ENCODE measurements at places on chromosomes 7 and 10.

- peak; percentile 5 for DNase-seq
These were observed 62.7 kb downstream of the WAC start for GRCh38 chr10:28595613-28596012.

DNA sequence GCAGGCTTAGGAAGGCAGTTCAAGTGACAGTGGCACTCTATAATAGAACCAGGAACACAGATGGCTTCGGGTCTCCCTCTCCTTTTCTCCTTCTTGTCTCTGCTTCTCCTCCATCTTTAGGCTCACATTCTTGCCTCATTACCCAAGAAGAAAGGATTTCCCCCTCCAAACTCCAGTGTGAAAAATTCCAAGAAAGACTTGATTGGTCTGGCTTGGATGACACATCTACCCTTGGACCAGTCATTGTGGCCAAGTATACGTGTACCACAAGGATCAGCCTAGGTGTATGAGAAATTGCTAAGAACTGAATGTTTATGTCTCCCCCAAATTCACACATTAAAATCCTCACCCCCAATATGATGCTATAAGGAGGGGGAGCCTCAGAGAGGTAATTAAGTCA is 53.9 kb downstream of the PRTFDC1 start:
- no peak for DNase-seq

GRCh38 chr7:51617686-51618085 is 301.1 kb upstream of the COBL start:
- no peak for DNase-seq

- no peak for DNase-seq
These were observed 132.7 kb downstream of the SH3PXD2A start for GRCh38 chr10:103722632-103723031.

DNA sequence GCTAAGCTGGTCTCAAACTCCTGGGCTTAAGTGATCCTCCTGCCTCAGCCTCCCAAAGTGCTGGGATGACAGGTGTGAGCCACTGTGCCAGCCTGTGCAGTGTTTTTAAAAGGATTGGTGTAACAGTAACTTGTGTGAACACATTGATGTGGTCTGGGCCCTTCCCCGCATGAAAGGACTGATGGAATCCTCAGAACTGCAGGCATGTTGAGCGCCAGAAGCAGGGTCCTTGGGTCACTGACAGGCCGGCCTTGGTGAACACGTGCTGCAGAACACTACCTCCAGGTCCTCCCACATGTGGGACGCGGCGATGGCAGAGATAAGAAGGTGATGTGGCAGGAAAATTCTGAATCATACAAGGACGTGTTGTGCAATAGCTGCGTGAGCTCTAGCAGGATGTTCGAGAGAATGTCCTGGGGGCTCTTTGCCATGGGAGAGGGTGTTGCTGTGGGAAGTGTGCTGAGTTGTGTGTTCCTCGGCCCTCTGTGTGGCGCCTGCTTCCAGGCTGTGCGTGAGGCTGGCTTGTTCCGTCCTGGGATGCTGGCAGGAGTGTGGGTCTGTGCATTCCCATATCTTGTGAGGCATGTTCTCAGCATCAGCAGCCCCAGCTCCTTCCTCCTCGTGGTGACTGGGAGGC is 68.2 kb downstream of the DNAJB6 start:
- DNase-seq = peak; percentile 58

GRCh38 chr7:106911959-106912358 is 46.9 kb downstream of the PIK3CG start:
- no peak for DNase-seq

DNA sequence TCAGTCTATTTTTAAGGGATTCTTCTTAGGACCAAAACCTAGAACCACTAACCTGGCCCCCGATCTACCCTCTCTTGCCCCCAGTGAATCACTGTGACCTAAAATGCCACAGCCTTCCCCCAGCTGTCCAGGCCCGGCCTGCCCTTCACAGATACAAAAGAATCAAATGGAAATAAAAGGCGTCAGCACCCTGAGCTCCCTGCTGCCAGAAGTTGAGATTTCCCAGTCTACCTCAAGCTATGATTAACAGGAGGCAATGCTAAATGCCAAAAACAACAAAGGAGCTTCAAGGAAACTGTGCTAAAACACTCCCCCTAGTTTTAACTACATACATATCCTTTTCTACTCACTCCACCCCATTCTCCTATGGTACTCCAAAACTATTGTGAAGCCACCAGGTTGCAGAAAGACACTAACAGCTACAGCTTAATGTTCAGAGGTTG is 67.8 kb downstream of the GSAP start:
- no peak for DNase-seq

GRCh38 chr10:121339114-121339513 is 259.1 kb downstream of the FGFR2 start:
- no peak for DNase-seq

DNA sequence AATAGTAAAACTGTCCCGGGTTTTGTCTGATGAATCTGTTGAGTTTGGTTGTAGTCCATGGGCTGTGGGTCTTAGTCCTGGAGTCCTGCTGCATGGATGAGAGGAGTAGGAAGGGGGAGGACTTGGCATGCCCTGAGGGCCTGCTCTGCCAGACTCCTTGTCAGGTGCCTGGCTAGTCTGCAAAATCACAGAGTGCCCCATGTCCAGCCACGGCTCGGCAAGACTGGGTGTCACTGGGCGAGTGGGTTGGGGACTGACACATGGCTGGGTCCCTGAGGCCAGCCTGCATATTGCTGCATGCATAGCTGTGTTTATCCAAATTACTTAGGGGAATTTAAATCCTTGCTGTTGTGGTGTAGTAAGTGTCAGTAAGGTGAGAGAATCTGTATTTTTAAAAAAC is 9.7 kb downstream of the MINDY4 start:
- no peak for DNase-seq

DNA sequence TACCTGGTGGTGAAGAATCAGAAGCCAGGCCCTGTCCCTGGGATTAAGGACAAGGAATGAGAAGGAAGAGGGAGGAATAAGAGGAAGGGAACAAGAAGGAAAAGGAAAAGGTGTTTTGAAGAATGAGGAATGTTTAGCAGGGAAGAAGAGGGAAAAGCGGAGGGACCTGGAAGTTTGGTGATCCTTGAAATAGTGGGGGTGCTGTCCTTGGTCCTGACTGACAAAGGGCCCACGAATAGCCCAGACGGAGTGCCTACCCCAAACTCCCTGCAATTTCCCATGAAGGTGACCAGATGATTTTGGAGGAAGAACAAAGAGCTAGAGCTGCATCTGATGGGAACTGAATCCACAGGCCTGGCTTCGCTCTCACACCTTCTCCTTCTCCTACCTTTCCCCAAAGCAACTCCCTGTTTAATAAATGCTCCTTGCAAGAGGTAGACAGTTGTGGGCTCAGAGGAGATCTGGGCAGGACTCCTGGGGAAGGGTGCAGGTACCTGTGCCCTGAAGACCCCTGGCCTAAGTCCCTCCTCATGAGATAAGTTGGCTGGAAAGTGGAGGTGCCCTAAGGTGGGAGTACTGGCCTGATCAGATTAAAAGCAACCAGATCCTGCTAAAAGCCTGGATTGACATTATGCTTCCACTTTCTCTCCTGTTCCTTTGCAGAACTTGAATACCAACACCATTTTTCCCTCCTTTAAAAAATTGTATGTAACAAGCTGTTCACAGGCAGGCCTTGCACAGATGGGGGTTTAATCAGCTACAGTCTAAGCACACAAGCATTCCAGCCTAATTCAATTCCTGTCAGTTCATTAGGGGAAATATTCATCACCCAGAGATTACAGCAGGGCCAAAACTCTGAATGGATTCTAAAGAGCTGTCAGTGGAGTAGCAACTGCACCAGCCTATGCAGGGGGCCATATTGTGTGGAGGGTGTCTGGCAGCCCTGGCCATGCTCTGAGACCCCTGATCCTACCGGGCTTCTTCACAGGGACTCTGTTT is 19.4 kb downstream of the KAZALD1 start:
- DNase-seq = no peak

DNA sequence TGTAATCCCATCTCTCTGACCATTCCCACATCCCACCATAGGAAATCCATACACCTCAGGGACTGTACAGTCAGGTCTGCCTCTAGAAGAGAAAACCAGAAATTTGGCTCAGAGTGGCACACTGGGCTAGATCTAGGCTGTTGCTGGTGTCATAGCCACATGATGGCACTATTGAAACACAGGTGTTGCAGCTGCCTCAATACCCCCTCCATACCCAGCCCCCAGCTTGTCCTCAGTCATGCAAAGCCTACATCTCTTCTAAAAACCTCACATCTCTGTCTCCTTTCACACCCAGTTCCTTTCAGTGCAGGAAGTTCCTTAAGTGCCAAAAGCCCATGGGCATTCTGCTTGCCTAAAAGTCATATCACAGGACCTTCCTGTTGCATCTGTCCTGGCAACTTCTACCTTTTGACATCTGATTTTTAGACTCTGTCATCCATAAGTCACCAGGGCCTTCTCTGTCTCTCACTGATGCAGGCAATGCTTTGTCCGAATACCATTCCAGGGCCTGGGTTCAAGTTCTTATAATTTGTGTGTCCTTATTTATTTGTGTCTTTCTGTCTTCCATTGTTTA is 27.0 kb upstream of the HIBADH start:
- no peak for DNase-seq

GRCh38 chr10:128070721-128071416 is 55.4 kb downstream of the MKI67 start:
- DNase-seq = no peak

DNA sequence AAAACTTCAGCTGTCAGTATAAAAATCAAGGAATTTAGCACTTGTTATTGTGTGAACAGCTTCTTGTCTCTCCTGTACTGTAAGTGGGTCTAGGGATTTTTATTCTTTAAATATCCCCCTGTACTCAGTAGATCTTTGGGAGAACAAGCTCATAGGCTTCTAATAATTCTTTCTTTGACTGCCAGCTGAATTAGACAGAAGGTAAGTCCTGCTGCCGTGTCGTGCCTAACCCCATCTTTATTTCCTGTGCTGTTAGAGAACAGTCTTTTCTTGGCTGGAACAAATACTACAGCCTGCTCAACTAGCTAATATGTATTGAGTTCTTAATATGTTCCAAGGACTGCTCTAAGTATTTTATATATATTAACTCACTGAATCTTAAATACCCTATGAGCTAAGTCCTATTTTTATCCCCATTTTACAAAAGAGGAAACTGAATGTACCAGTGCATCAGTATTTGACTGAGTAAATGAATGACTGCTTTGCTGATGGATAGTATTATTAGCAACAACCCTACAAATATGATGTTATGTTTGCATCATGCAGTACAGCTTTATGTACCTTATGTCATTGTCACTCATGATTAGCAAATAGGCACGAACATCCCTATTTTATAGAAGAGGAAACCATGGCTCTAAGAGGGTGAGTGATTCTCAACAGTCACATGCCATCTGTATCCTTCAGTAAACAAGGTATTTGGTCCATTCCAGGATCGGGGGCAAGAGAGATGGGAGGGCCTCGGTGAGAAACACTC is 5.5 kb upstream of the DUSP5 start:
- no peak for DNase-seq

GRCh38 chr10:112168733-112169132 is 14.8 kb downstream of the GPAM start:
- DNase-seq = no peak

DNA sequence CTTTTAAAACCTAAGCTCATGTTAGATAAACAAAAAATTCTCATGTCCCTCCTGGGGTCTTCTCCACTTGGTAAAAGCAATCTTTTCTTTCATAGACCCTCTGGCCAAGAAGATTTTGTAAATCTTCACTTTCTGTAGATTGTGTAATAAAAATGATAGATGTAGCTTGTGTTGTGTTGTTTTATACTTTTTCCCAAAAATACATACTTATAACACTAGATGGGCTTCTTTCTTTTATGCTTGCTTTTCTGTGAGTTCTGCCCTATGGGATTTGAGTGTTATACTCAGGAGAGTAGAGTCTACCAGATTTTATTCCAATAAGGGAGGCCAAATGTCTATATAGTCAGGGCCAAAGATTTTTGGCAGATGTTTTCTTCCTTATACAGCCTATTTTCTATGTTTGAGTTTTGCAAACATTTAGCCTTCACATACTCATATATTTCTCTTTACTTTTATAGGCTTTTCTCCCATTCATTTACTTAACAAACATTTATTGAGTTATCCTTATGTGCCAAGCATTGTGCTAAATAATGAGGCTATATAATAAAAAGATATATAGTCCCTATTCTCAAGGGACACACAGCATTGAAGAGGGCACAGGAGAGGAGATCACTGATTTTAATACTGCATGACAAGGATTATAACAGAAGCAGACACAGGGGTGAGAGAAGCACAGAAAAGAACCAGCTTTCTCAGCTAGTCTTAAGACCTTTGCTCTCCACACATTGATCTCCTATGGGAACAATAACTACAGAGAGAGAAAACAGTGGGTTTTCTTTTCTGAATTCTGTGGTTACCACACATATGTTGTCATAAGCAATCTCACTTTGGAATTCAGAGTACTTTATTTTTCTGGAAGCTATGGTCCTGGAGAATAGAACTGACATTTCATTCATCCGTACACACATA is 58.0 kb upstream of the PNLIP start:
- DNase-seq = no peak

- no peak for DNase-seq
These were observed 347.4 kb downstream of the RPS24 start for GRCh38 chr10:78381107-78381506.

GRCh38 chr7:19519443-19520021 is 189.3 kb downstream of the POLR1F start:
- no peak for DNase-seq

DNA sequence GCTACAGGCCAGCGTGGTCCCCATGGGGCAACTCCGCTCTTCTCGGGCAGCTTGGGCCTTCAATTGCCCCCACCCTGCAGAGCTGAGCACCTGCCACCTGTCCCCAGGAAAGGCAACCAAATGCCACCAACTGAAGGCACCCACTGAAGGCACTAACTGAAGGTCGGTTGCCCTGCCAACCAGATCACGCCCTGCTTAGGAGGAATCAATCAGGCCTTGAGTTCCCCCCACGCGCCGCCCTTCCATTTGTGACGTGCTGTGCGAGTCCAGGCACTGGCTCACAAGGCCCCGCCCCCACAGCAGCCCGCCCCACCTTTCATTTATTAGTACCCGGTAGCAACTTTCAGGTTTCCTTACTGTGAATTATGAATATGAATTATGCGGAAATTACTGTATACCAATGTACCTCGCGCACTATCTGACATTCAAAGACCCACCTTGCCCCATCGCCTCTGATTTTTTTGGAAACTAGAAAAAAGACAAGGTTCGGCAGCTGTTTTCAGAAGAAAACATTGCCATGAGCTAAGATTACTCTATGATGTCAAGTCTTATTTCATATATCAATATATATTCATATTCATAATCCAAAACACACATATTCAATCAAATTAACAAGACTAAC is 83.6 kb upstream of the ABI1 start:
- DNase-seq = no peak
